ENCODE measurements at places on chromosomes 11 and 22.

GRCh38 chr22:22103078-22103875 lies 120.7 kb upstream of the TOP3B start:
- DNase-seq: no peak

DNA sequence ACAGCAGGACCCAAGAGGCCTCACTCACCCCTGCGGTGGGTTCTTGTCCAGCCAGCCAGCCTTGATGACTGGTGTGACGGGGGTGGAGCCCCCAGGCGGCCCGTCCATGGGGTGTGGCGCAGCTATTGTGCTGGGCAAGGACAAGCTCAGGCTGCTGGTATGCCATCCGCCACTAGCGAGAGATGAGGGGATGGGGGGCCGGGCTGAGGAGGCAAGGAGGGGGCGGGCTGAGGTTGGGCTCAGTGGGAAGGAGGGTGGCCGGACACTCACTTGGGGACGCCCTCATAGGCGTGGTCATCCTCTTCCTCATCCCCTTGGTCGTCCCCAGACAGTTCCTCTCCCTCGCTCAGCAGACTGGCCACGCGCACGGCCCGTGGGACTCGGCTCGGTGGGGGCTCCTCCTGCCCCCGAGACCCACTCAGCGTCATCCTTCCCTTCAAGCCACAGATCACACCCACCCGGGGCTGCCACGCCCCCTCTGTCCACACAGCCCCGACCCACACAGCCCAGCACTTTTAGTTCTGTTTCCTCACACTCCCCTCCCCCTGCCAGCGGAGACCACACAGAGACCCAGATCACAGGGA lies 38.0 kb upstream of the PDE2A start:
- DNase-seq: no peak

- no peak for DNase-seq
Measured at GRCh38 chr11:128776069-128776423, 82.2 kb downstream of the FLI1 start.

GRCh38 chr11:107713009-107713408 lies 1.2 kb upstream of the SLN start:
- no peak for DNase-seq

Data from type B pancreatic cell (in vitro differentiated cells).